ENCODE measurements at places on chromosomes 5 and 9.

GRCh38 chr5:95975703-95976102 is 14.1 kb upstream of the ELL2 start:
- DNase-seq, result no peak

- no peak for DNase-seq
Observed at GRCh38 chr9:94870793-94871558, 144.5 kb downstream of the AOPEP start.

DNA sequence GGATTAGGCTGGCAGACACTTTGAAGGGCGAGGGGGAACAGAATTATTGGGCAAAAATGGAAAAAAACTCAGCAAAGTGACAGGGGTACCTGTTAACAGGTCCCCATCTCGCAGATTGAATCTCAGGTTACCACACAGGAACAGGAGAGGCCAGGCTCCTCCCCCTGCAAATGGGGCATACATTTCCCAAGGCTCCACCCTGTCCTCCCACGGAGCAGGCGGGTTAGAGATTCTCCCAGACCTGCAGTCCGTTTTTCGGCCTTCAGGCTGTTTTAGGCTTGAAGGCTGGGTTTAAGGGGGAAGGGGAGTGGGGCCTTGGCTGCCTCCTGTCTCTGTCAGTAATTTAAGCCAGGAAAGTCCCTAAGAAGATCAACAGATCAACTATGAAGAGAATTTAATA is 42.7 kb downstream of the LRRC70 start:
- no peak for DNase-seq

DNA sequence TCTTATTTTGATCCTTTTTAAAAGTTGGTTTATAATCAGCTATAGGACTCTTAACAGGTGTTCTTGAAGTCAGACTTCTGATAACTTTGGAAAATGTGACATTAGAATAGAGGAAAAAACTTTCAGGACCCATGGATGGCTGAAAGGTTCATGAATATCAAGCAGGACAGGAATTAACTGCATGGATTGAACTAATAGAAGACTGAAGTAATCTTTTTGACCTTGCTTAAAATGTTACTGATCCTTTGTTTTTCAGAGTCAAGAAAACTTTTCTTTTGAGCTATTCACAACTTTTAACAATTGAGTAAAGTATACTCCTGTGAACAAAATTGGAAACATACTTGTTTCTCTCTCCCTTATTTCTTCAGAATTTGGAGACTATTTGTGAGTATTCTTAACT is 79.2 kb downstream of the PLK2 start:
- no peak for DNase-seq

- DNase-seq, result peak; percentile 59
Observed at GRCh38 chr5:55226027-55226933, 835 bp downstream of the MCIDAS start.
